ENCODE measurements at places on chromosomes 4 and X.

- no peak for DNase-seq
Measured at GRCh38 chrX:125395626-125396025, 76.0 kb downstream of the TEX13C start.

DNA sequence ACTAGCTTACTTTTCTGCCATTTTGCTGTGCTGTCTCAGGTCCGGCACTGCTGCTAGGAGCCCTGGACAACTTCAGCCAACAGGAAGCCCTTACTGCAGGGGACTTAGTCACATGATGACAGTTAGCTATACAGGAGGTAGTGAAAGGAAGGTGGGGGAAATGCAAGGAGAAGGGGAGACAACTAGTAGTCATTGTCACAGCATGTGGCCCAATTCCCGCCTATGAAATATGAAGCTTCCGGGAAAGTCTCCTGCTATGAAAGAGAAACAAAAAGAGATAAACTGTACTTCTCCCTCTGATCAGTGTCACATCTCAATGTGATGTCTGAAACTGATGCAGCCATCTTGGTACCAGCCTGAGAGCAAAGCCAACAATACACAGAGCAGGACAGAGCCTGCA, 71.6 kb downstream of the AMELX start:
- DNase-seq: no peak

DNA sequence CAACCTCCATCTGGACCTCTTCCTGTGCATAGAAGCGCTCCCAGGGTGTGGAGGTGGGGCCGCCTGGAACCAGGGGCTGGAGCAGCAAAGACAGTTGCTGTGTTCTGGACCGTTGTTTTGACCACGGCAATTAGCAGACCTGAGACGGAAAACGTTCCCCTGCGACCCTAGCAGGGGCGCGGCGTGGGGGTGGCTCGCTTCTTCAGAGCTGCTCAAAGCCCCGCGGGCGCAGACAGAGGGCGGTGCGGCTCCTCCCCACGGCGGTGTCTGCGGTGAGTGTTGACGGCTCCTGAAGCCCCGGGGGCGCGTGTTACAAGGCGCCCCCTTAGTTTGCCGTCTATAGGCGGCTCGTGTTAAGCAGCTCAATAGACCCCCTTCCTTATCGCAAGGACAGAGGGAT, 79.2 kb downstream of the TRIML1 start:
- no peak for DNase-seq

DNA sequence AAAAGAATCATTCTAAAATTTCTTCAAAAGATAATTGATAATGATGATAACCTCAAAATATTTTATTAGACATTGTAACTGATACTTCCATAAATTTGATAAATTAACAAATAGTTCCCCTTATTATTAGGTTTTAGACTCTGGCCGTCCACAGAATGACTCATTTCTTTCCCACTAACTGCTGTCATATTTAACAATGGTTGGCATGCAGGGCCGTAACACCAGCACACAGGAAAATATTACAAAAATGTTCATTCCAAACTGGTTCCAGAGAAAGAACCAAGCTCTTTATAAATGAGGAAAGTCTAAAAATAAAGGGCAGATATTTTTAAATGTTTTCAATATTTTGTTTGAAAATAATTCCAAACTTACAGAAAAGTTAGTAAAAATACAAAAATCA, 28.2 kb downstream of the WDFY3 start:
- DNase-seq: peak; percentile 75

GRCh38 chrX:42495139-42495538, 282.8 kb downstream of the PPP1R2C start:
- no peak for DNase-seq

DNA sequence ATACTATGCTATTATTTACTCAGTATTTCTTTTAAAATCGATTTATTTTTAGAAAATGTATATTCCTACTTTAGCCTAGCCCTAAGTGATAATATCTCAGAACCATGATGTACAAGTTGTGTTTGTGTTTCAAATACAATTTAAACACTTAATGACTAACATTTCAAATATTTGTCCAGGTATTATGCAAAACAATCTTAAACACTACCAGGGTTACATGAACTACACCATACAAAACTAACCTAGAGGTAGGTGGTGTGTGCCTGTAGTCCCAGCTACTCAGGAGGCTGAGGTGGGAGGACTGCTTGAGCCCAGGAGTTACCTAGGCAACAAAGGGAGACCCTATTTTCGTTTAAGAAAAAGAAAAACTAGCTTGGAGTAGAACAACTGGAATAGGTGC, 83.0 kb upstream of the TMEM33 start:
- no peak for DNase-seq

DNA sequence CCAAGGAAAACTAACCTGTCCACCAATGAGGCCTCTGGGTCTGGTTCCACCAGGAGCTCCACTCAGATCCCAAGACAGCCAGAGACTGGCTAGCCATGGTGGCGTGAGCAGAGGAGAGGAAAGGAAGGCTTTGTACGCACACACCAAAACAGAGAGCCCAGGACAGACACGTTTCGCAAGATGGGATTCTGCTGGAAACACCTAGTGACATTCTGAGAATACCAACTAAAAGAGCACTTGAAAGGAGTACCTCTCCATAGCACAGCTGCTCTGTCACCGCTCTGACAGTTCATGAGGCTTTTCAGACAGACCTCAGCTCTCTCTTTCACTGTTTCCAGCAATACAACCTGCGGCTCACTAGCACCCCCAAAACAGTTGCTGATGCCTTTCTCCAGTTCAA, 105.0 kb downstream of the SH3KBP1 start:
- DNase-seq: no peak

DNA sequence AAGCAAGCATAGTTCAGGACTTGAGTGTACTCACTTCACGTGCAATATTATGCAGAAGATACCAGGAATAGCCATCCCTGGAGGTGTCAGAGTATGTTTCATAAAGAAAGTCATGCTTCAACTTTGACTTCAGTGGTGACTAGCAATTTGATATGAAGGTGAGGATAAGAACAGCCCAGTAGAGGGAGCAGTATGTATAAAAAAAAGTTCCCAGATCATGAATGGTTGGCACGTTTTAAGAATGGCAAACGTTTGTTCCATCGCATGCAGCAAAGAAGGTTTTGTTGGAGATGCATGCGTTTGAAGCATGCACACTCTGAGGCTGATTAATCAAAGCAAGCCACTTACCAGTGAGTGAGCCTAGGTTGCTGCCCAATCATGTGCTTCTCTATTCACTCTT, 33.5 kb upstream of the SLITRK4 start:
- peak; percentile 6 for DNase-seq

GRCh38 chr4:89752932-89753598, 83.9 kb downstream of the SNCA start:
- peak; percentile 94 for DNase-seq

DNA sequence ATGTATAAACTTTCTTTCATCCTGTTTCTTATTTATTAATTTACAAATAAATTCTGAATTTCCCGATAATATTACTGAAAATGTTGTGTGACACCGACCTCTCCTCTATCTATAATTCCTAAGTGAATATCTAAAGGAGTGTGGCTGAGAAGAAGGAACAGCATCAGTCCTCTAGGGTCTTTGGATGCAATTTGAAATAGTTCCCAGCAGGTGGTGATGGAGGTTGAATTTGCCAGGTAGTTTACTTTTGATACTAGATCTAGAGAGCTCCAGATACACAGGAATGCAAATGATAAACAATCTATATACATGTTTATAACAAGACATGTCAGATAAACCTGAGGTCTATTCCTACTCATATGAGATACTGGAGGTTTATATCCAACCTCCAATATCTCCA, 305.4 kb downstream of the PCDH18 start:
- no peak for DNase-seq

GRCh38 chr4:90099812-90100211, 27.4 kb upstream of the CCSER1 start:
- DNase-seq: peak; percentile 32

DNA sequence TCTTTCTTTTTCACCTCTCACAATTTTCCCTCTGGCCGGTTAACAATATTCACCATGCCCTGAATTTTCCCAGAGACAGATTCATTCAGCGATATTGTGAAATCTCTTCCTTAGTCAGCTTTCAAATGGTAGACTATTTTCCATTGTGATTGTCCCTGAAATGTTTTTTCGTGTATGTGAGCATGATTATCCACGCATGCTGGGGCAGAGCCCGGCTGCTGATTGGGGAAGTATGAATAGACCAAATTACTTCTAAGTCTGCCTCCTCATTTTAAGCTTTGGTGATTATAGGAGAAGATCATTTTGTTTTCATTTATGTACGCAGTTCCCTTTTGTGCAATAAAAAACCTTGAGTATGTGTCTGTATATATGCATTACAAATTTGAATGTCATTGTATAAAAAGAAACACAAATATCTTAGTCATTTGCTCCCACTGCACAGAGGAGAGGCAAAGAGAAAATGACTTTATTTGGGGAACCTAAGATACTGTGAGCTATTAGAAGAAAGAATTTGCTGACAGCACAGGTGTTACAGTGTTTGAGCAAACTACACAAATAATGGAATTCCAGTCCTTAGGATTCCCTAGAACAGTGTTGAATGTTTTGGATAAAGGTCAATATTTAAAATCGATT, 11.3 kb downstream of the DTHD1 start:
- peak; percentile 26 for DNase-seq

GRCh38 chrX:21959362-21960051, 19.0 kb downstream of the SMS start:
- no peak for DNase-seq

- DNase-seq: no peak
Measured at GRCh38 chr4:533318-534100, 34.5 kb downstream of the PIGG start.

DNA sequence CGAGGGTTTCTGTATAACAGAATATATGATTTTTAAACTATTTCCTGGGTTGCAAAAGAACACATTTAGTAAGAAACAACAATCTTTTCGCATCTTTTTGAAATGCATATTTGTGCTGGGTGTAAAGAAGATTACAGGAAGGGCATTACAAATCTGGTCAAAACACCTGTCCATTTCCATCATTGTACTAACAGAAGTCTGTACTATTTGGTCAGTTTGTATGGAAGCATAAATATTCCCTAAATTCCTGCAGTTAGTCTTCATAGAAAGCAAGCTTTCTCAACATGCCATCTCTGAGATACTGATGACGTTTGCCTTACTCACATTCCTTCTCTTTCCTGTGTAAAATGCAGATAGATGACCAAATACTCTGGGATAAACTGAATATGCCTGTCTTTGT, 203.3 kb downstream of the NWD2 start:
- DNase-seq: no peak

DNA sequence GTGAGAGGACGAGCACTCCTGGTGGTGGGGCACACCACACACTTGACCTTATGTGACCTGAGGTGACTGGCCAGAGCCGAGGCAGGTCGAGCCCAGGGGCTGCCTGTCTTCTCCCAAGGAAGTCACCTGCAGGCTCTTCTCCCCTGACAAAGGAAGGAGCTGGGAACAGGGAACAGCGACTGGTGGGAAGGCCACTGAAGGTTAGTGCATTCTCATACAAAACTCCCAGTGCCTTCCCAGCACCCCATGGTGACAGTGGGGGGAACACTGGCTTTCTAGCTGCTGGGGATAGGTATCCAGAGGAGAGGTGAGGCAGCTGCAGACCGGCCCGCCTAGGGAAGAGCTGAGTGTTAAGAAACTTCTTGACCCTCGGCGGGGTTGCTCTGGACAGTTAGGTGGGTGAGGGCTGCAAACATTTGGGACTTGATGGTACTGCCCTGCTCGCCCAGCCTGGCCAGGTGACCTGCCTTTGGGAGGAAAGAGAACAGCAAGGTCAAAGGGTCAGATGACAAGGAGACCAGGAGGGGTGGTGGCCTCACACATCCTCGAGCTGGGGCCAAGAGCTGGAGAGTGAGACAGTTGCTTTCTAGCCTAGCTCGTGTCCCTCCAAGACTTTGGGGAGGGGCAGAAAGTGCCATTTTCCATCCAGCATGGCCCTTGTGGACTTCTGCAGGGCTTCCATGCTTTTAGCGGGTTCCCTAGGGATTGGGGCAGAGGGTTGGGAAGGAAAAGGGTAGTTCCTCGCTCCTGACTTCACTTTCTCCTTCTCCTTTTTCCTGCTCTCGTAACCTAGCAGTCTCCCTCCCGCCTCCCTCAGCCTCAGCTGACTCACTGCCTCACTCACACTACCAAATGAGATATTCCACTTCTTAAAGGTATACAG, 2.7 kb downstream of the NALF2 start:
- no peak for DNase-seq

GRCh38 chr4:76670631-76671030, 227.3 kb downstream of the SOWAHB start:
- DNase-seq: no peak

DNA sequence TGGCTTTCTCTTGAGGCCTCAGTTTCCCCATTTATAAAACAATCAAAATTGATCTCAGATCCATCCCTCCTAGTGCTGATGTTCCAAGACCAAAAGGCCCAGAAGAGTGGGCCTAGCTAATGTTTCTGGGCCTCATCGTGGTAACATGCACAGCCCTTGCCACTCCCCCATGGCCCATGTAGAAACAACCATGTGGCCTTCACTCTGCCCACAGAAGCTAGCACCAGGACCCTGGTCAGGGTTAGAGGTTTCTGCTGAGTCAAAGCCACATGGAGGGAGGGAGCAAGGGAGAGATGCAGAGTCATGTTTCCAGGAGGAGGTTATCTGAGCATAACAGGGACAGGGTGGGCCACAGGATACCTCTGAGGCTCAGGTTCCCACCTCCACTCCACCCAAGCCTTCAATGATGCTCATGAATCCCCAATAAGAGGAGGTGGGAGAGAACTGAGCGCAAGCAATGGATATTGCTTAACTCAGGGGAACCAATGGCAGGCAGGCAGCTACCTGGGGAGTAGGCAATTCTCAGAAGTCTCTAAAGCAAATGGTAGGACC, 16.9 kb downstream of the OTUD5 start:
- DNase-seq: no peak

GRCh38 chr4:156328882-156329281, 375.2 kb upstream of the CTSO start:
- DNase-seq: no peak

DNA sequence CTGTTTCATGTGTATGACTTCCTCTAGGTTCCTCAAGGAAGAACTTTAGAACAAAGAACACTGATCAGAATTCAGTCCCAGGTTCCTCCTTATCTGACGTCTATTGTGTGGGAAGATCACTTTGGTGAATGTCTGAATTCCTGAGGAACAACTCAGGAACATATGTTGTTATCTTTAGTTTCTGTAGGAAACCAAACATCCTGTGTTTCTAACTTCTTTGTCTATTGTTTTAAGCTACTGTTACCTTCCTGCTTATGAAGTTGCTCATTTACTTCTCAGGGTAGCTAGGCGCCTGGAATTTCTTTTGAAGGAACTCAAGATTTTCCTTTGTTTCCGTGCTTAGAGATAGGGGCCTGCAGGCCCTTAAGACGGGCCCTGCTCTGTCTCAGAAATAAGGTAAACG, 46.2 kb downstream of the MAGEB5 start:
- peak; percentile 83 for DNase-seq

- DNase-seq: no peak
Measured at GRCh38 chrX:40570346-40571093, 10.2 kb upstream of the ATP6AP2 start.

- DNase-seq: no peak
Measured at GRCh38 chrX:1011691-1012283, 200.7 kb downstream of the CRLF2 start.

GRCh38 chr4:15027921-15028435, 25.7 kb downstream of the CPEB2 start:
- DNase-seq: no peak
